ENCODE measurements at places on chromosomes 3 and 15.

GRCh38 chr3:127915937-127916493 lies 983 bp downstream of the KBTBD12 start:
- DNase-seq, result no peak

DNA sequence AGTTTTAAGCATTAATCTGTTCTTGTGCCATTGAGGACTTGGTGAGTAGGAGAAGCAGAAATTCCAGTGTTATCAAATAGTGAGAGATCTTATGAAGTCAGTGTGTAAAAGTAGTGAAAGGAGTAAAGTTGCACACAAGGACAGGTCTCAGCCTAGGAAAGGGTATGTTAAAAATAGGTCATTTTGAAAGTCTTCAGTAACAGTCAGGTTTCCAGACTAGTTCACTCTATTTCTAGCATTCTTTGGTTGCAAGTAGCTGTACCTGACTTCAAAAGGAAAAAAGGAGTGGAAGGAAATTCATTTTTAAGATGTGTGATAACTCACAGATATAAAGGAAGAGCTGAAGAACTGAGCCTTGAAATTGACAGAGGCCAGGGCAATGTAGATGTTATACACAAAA lies 250.1 kb upstream of the SATB1 start:
- no peak for DNase-seq

GRCh38 chr3:71444861-71445259 lies 138.7 kb downstream of the FOXP1 start:
- no peak for DNase-seq

- DNase-seq, result no peak
These were observed 173.5 kb downstream of the KLF13 start for GRCh38 chr15:31499953-31500765.

DNA sequence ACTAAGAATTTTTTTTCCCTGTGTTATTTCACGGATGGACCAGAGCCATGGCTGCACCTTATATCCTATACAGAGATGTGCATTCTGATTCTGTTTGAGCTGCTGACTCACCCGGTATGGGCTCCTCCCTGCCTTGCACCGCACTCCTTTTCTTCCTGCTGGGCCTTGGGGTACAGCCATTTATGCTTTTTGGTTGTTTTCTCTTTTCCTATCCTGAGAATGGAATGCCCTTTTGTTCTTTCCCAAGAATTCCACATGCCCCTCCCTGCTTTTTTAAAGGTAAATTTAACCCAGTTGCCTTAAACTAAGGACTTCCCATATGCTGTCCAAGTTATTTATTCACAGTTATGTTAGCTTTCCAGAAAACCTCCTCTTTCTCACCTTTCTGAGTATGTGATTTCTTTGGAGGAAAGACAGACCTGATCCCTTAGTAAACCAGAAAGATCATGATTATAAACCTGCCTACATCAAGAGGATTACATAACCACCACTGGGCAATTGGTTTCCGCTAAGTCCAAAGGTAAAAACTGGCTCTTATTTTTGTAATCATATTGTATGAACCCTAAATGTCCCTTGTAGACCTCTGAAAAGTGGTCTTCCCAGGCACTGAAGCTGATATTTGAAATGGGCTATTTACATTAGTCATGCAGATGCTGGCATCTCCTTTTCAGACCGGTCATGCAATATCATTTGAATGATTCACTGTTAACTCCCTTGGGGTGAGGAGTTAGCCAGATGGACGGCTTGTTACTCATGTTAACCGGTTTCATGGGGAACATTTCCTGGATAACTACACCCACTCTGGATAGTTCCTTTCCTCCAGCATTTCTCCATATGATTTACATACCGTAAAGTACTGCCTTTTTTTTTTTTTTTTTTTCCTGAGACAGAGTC lies 45.5 kb downstream of the TMOD3 start:
- peak; percentile 81 for DNase-seq
